ENCODE measurements at places on chromosomes 12 and 14. TPM values are rescaled to one million over a fixed set of nuclear protein-coding genes. Genes with fewer than 3 reads are reported as not detected.

The B3GNT4 gene
- 0.30 TPM for total RNA-seq

DNA sequence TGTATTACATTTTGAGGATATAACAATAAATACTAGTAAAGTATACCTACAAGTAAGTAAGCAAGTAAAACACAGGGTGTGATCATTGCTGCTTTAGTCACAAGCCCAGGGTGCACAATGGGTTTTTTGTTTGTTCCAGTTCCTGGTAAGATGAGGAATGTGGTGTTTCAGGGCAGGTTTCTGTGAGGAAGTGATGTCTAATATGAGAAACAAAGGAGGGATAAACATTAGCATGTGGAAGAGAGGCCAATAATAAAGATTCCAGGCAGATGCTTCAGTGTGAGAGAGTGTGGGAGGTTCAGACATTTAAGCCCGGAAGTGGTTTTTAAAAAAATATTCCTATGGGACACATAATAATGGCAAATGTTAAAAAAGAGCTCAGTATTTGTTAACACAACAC, 808.1 kb upstream of the USP15 start:
- H3K27me3 ChIP-seq: no peaks in the 10 kb centered on the region
- no peak overlapping the region for H3K4me3 ChIP-seq
- no peaks in the 10 kb centered on the region for H3K4me1 ChIP-seq

The VRTN gene
- total RNA-seq: 18.6 TPM

- no peaks in the 10 kb centered on the region for H3K27me3 ChIP-seq
- H3K27ac ChIP-seq: no peak overlapping the region
- H3K4me1 ChIP-seq: peaks cover 6% of the 10 kb centered on the region
- DNase-seq: no peak
- no peaks in the 10 kb centered on the region for H3K36me3 ChIP-seq
- no peak overlapping the region for H3K4me3 ChIP-seq
Measured at GRCh38 chr12:49105504-49106084, 5.1 kb downstream of the LMBR1L start.

The IL23A gene
- total RNA-seq: 0.31 TPM
